ENCODE measurements at places on chromosomes 5 and 9.

GRCh38 chr5:130141659-130142320, 237.5 kb downstream of the CHSY3 start:
- no peak for DNase-seq

DNA sequence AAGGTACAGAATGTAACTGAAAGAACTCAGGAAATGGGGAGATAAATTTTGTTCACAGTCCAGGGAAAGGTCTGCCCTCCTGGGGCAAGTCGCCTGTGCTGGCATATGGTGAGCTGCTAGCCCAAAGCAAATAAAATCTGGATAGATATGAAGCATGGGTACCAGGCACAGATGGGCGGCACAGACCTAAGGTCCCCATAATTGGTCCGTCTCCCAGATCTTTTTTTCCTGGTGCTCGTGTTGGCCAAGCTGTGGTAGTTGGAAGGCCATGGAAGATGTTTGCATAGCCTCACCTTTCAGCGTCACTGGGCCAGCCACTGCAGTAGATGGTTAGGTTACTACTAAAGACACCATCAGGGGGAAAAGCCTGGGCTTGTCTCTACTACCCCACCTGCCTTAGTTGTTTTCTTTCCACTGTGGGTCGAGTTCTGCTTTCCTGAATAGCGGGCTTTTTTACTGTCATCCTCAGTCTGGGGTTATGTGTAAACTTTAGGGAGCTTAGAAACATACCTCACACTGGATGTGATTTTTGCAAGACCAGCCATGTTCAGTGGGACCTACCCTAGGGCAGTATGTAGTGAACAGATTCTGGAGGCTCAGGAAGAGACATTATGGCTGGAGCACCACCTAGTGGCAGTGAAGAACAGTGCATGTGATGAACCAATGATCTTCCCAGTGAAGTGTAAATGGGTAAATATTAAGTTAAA, 24.2 kb upstream of the GLRX start:
- DNase-seq: no peak

GRCh38 chr5:85375525-85375924, 990.8 kb upstream of the EDIL3 start:
- no peak for DNase-seq

DNA sequence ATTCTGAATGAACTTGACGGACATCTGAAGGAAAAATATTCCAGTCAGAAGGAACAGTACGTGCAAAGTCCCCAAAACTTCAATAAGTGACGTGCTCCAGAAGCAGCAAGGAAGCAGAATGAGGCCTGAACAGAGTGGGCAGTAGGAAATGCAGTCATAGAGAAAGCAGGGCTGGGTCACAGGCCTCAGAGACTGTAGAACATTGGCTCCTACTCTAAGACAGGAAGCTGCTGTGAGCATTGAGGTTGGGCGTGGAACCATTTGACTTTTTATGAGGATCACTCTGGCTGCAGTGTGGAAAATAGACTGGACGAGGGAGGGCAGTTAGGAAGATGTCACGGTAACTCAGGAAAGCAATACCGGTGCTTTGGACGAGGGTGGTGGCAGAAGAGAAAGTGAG, 64.0 kb downstream of the DOCK8 start:
- DNase-seq: no peak

- DNase-seq: no peak
Measured at GRCh38 chr5:94693845-94694370, 75.4 kb downstream of the SLF1 start.

DNA sequence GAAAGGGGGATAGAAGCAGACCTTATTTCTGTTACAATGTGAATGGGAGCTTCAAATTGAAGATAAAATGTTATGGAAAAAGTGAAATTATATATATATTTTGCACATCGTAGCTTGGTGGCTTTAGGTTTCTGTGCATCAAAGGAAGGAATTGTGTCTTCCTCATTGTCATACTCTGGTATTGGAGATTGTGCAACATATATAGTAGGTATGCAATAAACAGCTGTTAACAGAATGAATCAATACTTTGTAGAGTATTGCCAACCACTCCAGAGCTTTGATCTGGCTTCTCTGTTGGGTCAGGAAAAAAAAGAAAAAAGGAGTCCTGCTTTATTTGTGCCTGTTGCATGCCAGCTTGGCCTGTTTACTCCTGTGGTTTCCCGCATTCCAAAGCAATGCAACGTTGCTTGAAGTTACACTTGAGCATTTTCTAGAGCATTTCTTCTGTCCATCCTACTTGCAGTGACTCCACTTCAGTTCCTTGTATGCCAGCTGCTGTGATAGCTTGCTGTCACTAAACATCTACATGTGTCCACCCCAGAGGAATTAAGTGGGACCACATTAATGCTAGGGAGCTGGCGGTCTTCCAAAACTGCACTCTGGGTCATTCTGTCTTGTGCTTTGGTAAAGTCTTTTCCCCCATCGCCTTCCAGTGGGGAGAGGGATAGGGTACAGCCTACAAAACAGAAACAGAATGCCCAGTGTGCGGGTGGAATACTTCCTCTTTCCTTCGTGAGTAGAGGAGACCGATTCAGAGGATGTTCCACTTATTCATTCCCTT, 62.0 kb upstream of the MEF2C start:
- DNase-seq: no peak

- no peak for DNase-seq
Measured at GRCh38 chr9:22210262-22210661, 201.2 kb upstream of the CDKN2B start.

DNA sequence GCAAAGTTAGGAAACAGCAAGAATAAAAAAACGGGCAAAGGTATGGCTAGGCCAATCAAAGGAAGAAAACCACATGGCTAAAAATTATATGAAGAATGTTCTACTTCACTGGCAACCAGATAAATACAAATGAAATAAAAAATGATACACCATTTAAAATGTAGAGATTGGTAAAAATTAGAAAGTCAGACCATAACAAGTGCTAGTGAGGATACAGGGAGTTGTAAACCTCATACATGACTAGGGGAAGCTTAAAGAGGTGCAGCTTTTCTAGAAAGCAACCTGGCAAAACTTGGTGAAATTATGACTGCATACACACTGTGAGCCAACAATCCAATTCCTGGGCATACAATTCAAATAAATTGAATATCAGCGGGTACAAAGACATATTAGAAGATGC, 119.0 kb upstream of the LIFR start:
- no peak for DNase-seq

DNA sequence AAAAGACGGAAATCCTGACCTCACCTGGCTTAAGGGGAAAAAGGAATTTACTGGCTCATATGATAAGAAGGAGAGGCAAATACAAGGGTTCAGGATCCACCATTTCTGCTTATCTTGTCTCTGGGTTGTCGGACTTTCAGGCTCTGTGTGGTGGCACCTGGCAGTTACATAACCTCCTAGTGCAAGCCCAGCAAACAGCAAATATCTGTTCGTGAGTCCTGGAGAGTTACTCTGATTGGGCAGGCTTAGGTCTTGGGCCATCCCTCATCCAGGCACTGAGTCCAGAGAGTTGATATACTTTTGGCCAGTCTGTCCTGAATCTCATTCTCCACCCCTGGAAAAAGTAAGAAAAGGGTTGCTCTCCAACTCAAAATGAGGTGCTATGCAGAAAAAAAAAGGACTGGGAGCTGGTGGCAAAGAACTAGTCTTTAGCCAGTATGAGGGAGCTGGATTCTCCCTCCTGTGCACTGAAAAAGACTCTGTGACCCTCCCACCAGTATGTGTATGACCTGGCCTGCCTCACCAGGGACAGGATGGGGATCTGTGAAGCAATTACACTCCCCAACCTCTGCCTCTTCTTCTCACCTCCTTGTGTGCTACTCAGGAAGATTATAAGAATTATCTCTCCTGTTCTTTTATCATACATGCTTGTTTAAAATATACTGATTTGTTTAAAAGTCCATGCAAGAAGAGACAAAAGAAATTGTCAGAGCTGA, 282.9 kb downstream of the ARHGAP26 start:
- DNase-seq: no peak

- DNase-seq: no peak
Measured at GRCh38 chr5:171168171-171168570, 140.9 kb upstream of the TLX3 start.

- DNase-seq: no peak
Measured at GRCh38 chr9:77816641-77817341, 168.7 kb upstream of the GNA14 start.

DNA sequence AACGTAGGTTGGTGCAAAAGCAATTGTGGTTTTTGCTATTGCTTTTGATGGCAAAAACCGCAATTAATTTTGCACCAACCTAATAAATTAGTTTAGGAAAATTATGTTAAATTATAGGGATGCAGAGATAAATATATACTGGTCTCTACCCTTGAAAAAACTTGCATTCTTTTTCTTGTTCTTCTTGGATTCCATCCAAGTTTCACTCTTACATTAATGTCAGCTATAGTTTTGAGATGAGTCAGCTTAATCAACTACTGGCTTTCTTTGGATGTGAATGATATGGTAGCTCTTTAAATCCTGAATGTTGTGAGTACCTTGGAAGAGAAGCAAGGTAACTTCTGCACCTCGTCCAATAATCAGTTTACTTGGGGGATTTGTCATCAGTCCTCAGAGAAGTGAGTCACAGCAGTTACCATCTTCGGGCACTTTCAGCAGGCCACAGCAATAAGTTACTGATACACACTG, 549.0 kb upstream of the ZNF608 start:
- no peak for DNase-seq

GRCh38 chr9:137626464-137626863, 7.7 kb downstream of the EHMT1 start:
- DNase-seq: no peak

- DNase-seq: no peak
Measured at GRCh38 chr5:169880785-169881184, 99.5 kb downstream of the INSYN2B start.

GRCh38 chr5:113425909-113426308, 8.9 kb downstream of the TSSK1B start:
- DNase-seq: no peak

GRCh38 chr5:21236971-21237427, 1249.0 kb upstream of the CDH18 start:
- no peak for DNase-seq

GRCh38 chr9:137441289-137441934, at the start of gene ENTPD8:
Gene ENTPD8, minus strand, starts transcription at chr9:137441357. Its CDS starts 3,072 bp downstream, at chr9:137438285.
- DNase-seq: no peak

DNA sequence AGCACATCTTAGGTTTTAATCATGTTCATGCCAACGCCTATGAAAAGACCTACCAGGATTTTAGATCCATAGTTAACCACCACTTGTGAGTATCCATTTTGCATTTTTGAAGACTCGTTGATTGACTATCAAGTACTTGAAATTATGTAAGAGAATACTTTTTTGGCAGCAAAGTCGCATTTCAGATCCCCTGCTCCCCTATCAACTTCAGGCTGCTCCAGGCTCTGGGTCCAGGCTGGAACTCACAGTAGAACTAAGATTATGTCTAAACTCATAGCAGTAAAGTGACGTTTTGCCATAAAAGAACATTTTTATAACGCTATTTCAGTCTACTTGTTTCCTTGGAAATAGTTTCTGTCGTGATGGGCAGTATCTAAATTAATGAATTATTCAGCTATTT, 267.7 kb downstream of the FANCC start:
- DNase-seq: no peak

DNA sequence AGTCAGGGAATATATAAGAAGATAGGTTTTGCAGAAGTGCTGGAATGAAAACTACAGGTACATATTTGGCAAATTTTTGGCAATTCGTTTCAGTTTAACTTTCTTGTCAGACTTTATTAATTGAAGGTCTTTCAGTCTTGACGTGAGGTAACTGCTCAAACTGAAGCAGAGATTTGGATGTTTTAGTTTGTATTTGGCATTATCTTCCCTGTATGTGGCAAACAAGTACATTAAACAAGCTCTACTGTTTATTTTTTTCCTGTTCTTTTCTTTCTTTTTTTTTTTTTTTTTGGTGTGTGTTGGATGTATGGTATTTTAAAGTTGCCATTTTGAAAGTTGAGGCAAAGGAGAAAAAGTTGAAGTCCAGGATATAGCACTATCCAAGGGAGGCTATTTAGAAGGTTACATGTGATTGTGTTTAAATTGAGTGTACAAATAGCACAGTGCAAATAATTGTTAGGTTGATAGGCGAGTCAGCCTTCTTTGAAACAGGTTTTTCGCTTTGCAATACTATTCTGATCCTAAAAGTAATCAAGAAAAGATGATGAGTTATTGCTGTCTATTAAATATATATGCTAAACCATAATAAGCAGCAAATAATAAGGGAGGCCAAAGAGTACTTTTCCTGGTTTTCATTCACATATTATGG, 2.2 kb downstream of the PBX3 start:
- no peak for DNase-seq

DNA sequence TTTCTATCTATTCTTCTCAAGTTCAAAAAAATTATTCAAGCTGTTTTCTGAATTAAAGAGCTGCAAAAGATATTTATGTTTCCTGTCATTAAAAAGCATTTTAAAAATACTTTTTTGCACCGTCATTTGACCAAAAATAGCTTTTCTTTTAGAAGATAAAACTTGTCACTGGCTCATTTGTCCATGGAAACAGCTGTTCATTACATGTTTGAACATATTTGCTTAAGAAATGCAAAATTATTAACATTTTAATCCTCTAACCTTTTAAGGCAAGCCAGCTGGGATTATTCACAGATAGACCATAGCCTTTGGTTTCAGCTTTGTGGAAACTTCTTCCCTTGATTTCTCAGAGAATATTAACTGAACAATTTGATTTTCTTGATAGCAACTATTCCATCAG, 393.9 kb downstream of the TUSC1 start:
- DNase-seq: no peak

DNA sequence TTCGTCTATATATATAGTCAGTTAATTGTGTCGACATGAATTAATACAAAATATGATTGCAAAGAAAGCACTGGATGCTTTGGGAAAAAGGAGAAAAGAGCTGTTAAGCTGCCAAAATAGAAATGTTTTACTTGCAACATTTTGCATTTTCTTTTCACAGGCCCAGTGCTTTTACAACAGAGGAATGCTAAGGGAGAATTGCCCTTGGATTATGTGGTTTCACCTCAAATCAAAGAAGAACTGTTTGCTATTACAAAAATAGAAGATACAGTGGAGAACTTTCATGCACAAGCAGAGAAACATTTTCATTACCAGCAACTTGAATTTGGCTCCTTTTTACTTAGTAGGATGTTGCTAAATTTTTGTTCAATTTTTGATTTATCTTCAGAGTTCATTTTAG, 76.2 kb downstream of the SLF1 start:
- no peak for DNase-seq

DNA sequence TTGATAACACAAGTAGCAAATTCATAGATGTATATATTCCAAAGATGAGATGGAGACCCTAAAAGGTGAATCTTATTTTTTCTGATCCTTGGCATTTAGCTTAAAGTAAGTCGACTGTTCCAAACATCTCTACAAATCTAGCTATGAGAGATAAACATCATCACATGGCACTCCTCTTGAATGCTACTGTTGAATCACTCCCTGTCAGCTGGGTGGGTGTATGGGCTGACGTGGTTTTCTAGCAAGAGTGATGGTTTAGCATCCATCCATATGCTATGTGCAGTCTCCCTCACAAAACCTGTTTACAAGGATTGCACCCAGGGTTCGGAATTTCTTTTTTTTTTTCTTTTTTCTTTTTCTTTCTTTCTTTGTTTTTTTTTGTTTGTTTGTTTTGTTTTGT, 13.8 kb downstream of the ACO1 start:
- no peak for DNase-seq

DNA sequence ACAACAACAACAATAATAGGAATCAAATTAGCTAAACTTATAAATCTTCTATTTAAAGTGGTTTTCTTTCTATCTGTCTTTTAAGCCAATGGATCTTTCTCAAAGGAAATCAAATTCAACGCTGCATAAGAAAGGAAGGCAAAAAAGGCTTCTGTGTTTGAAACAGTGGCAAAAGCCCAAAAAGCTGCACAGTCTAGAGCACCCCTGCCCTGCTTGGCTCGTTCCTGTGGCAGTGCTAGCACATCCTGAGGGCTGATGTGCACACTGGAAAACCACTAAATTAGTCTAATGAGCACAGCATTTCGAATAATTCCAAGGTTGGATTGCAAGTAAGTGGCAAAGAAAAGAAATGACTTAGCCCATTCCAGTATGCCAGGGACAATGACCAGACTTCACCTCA, 80.7 kb downstream of the AP3B1 start:
- DNase-seq: no peak

Data from anterior cingulate cortex (tissue), 58 donors.